ENCODE measurements at places on chromosomes 13 and 19.

DNA sequence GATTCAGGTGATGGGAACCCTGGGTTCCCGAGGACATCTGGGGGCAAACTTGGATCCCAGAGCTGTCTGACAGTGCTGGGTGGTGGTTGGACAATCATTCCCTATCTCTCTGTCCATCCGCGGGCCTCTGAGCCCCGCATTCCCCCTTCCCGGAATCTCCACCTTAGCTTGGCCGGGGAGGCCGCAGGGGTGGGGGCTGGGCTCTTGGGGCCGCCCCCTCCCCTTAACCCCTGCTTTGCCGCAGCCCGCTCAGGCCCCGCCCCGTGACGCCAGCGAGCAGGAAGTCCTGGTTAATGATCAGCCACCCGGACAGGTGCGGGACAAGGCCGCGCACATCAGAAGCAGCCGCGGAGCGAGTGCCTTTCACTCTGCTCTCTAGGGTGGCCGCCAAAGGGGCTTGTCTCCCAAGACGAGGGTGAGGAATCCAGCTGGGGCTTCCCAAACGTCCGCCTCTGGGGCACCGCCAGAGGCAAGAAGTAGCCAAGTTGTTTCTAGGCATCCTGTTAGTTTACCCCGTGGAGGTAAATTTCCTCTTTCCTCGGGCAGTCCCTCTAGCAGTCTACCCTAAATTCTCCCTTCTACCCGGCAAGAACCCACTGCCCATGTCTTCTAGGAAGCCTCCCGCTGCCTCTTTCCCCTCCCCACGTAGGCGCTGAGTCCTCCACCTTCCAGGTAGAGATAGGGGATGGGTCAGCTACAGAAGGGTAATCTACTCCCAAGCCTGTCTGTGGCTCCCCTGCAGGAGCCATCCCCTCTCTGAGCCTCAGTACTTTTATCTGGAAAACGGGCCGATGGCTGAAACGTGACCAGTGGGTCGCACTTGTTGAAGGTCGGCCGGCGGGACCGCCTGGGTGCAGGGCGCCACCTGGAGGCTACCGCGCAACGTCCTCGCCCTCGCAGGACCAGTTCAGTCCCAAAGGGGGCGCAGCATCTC, 3.0 kb downstream of the IRF2BP1 start:
- peak; percentile 90 for DNase-seq

- no peak for DNase-seq
Observed at GRCh38 chr13:43390619-43391018, 367.2 kb downstream of the DNAJC15 start.

DNA sequence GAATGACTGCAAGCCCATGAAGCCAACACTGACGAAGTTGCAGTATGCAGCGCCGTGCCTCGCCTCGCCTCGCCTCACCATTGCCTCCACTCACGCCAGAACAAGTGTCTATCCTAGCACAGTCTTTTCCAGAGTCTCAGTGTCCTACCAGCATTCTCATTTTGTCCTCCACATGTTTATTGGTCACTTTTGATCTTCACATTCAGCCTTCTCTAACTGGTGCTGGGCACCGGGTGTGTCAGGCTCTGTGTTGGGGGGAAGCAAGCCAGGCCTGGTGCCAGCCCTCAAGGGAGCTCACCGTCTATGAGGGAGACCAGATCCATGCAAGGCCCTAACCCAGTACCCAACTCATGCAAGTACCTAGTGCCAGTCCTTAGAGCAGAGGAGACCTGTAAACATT, 69.7 kb upstream of the GPR183 start:
- DNase-seq = no peak

GRCh38 chr19:19381007-19381926, 24.2 kb upstream of the GATAD2A start:
- no peak for DNase-seq

DNA sequence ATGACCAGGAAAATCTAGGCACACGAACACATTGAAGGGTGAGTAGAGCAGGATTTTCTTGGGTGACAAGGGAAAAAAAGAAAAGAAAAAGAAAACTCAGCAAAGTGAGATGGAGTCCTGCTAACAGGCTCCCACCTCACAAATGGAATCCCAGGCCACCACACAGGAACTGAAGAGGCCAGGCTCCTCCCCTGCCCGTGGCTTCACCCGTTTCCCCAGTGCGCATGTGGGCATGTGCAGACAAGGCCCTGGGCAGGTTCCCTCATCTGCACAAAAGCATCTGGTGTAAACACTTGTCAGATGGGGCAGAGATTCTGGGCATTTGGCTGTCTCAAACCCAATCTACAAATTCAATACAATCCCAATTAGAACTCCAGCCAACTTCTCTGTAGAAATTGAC, 24.5 kb downstream of the CFAP97D2 start:
- peak; percentile 39 for DNase-seq

GRCh38 chr13:100837631-100838030, 163.0 kb upstream of the TMTC4 start:
- DNase-seq = no peak

GRCh38 chr13:105936816-105937215, 598.6 kb downstream of the EFNB2 start:
- DNase-seq = no peak

DNA sequence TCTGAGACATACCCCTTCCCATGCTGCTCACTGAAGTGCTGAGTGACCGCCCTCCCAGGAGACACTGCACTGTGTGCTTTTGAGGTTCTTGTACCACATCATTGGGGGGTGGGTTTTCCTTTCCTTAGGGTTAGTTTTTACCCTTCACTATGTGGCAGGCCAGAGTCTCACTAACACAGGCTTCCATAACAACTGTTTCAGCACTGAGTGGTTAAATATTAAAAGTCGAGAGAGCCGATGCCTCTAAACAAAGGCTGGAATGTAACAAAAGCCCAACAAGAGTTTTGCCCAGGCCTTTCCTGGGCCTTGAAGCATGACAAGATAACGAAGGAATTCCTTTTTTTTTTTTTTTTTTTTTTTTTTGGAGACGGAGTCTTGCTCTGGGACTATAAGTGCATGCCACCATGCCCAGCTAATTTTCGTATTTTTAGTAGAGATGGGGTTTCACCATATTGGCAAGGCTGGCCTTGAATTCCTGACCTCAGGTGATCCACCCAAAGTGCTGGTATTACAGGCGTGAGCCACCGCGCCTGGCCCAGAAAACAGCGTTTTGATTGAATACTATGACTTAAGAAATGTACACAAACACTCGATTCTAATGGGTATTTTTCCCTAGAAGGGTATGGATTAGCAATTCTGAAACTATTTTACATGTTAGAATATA, 46.5 kb downstream of the ZNF823 start:
- DNase-seq = no peak

DNA sequence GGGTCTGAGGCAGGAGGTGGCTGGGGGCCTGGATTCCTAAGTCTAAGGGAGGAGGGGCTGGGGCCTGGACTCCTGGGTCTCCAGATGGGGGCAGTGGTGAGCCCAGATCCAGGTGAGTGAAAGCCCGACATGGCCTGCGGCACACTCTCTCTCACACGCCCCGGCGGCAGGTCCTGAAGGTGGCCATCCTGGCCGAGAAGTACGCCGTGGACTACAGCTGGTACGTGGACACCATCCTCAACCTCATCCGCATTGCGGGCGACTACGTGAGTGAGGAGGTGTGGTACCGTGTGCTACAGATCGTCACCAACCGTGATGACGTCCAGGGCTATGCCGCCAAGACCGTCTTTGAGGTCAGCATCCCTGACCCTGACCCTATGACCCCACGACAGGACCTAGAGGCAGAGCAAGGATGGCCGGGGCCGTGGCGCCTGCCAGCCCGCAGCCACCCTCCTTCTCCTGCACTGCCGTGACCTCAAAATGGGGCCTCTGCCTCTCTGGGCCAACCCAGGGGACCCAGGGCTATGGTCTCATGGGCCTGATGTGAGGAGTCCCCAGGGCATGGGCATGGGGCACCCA, 13.2 kb downstream of the FUZ start:
- peak; percentile 28 for DNase-seq

DNA sequence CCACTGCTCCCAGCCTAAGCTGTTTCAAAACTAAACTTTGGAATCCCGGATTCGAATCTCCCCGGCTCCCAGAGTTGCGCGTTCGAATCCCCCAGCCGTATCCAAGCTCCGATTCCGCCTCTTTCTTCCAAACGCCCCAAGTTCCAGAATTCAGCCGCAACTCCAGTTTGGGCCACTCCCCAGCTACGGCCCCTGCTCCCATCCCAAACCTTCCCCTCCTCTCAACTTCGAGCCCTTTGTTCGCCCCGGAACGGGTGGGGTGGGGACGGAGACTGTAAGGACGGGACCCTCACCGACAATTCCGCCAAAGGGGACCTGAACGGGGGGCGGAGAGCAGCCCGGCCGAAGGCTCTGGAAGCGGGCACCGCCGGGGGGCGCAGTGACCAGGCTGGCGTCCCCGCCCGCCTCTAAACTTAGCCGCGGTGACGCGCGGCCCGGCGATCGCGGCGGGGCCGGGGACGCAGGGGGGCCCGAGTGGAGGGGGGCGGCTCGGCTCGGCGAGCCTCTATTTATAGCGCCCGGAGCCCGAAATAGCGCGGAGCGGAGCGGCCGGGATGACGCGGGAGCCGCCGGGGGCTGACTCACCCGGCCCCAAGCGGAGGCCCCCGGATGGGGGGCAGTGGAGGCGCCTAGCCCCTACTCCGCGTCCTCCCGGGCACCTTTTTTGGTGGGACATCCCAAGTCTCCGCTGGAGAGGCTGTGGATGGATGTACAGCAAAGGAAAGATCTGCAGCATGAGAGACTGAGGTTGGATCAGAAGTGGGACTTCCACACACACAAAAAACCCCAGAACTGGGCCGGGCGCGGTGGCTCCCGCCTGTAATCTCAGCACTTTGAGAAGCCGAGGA, 4.9 kb upstream of the ERCC1 start:
- DNase-seq = no peak

DNA sequence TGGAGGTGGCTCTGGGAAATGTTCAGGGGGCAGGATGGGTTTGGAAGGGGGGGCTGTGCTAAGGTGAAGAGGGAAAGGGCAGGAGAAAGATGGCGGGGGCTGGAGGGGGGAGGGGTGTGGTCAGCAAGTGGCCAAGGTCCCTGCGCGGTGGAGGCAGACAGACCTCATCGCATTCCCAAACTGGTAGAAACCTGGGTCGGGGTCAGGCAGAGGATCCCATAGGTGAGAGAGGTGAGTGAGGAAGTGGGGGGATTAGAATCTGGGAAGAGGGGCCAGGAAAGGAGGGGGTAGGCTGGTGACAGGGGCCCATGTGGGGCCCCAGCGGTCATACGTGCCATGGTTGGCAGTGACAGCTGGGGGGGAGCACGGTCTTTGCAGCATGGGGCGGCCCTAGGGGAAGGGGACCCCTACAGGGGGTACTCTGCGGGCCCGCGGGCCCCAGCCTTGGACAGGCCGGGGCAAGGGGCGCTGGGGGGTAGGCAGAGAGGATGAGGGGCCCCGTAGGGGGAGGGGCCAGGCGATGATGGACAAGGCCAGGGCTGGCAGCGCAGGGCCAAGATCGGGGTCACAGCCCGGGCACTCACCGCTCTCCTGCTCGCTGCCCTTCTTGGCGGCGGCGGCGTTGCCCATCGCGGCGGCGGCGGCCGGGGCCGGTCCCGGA, 514 bp downstream of the PRKACA start:
- no peak for DNase-seq

DNA sequence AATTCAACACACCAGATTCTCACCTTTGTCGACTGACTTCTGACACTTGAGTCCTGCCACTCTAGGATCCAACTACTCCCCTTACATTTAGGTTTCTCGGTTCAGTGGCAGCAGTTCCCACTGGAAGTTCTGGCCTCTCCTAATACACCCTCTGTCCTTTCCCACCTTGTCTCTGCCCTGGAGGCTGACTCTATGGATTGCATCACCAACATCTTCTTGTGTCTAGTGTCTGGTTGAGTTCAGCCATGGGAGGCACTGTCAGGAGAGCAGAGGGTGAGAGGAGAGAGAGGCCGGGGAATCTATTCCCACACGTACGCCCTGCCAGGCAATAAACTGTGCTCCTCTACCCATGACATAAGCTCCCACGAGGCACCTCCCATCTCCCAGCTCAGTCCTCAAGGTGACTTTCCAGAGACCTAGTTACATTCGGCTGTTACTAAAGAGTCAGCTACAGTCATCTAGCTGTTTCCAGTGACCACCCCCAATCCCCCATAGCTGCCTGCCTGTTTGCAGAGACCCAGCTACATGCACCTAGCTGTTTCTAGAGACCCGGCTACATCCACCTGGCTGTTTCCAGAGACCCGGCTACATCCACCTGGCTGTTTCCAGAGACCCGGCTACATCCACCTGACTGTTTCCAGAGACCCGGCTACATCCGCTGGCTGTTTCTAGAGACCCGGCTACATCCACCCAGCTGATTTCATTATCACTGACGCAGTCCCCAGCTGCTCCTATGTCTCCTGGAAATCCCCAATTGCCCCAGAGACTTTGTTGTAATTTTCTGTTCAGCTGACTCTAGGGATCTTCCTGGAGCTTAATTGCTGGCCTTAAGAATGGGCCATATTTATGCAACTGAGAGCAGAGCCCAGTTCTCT, 8.1 kb upstream of the LILRB4 start:
- no peak for DNase-seq

DNA sequence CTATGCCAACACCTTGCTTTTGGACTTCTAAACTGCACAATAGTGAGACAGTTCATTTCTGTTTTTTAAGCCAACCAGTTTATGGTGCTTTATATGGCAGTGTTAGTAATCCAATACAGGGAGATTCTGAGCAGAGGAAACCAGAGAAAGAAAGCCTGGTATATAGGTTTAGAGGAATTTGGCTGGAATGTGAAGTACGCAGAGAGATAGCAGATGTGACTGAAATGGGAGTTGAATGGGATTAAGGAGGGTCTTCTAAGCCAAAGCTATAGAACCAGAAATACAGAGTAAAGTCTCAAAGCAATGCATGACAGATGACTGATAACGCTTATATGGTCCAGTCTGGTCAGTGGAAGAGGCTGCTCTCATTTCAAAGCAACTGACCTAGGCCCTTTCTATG, 453.7 kb downstream of the GPC6 start:
- DNase-seq = no peak

GRCh38 chr13:101681834-101682233, 229.4 kb downstream of the ITGBL1 start:
- no peak for DNase-seq

DNA sequence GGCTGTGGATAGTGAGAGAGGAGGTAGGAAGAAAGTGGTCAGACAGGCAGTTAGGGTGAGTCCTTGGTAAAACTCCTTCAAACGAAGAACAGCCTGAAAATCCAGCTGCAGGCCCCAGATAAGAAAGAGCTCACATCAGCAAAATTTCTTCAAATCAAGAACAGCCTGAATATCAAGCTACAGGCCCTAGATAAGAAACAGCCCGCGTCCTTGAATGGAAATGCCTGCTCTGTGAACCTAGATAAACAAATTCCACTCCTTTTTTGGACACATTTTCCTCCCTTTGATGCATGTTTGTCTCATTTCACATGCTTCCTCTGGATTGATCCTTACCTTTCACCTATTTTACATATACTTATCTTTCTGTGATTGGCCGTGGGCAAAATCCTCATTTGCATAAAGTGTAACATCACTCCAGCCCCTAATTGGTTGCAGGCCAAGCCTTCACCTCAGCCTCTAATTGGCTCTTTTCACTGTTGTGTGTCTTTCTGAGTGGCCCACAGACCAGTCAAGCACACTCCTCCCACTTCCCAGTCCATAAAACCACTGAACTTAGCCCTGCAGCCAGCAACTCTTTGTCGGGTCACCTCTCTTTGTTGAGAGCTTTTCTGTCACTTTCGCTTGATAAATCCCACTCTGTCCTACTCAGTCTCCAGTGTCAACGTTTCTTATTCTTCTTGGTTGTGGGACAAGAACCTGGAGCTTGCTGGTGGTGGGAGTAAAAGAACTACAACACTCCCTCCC, 6.0 kb upstream of the SULT2A1 start:
- DNase-seq = no peak
